Right lobe of liver (tissue), 6 donors: ENCODE measurements at places on chromosomes 1 and 21. TPM values are rescaled to one million over a fixed set of nuclear protein-coding genes. Genes with fewer than 3 reads are reported as not detected.

ATXN7L2 gene
- 2.4 TPM for total RNA-seq

XCL1 gene
- not detected for total RNA-seq

HSPB7 gene
- 1.2 TPM for total RNA-seq

SETD4 gene
- total RNA-seq = 10.4 TPM

KCNA3 gene
- 0.09 TPM for total RNA-seq

FOXD3 gene
- total RNA-seq = 0.12 TPM
